ENCODE measurements at places on chromosomes 2 and 18.

- no peak for DNase-seq
Observed at GRCh38 chr2:8367833-8368232, 314.0 kb upstream of the ID2 start.

GRCh38 chr2:143160732-143161707 lies 31.8 kb downstream of the ARHGAP15 start:
- no peak for DNase-seq

GRCh38 chr2:138767101-138767500 lies 13.1 kb downstream of the NXPH2 start:
- DNase-seq, result no peak

DNA sequence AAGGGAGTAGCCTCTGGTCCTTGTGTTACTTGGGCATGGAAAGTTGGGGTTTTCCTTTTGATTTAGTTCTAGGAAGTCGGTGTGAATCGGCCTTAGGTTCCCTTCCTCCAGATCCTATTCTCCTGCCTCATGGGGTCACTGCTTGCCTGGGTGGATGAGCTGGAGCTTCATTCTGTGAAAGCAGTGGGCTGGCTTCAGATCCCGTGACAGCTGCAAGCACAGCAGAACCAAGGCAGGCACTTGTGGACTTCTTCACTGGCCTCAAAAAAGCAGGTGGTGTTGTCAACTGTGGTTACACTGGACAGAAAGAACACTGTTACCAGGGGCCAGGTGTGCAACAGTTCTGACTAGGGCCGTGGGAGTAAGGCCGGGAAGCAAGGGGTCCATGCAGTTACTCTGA lies 243.4 kb downstream of the LDLRAD4 start:
- no peak for DNase-seq

- no peak for DNase-seq
Observed at GRCh38 chr2:158917121-158917520, 51.3 kb upstream of the TANC1 start.

GRCh38 chr2:222057347-222058073 lies 241.3 kb downstream of the PAX3 start:
- DNase-seq, result no peak

GRCh38 chr18:31636387-31636786 lies 44.7 kb downstream of the TTR start:
- DNase-seq, result no peak

DNA sequence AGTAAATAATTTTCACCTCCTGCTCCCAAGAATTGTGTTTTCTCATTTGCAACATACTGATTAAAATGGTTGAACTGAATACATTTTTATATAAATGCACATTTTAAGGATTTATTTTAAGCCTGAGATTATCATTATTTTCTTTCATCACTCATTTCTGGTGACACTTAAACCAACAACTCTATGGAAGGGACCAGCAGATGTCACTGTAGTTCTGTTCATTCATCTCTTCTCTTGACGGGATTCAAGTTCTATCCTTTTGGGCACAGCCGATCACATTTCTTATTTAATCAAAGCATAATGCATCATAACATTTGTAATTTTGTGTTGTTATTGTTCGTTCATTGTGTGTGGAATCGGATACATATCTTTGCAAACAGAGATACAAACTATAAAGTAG lies 417.9 kb downstream of the HRH4 start:
- peak; percentile 33 for DNase-seq

DNA sequence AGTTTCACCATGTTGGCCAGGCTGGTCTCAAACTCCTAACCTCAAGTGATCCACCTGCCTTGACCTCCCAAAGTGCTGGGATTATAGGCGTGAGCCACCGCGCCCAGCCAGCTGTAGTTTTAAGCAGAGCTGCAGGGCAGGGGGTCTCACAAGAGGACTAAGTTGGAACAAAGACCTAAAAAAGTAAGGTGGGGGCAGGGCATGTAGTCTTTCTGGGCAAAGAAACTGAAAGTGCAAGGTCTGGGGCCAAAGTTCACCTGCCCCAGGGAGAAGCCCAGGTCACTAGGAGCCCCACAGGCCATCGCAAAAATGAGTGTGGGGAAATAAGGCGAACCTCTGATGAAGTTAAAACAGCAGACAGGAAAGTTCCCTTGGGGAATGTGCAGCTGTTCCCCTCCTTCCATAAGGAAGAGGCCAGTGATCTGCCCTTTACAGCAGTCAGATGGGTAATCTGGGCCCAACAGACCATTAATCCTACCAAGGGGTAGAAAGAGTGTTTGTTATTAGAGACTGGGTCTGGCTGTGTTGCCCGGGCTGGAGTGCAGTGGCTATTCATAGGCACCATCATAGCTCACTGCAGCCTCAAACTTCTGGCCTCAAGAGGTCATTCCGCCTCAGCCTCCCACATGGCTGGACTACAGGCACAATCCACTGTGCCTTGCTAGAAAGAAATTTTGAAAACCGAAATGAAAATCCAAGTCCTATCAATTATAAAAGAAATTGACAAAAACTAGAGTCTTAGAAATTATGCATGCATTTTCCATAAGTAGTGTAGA lies 2.8 kb downstream of the SCLY start:
- DNase-seq, result no peak

GRCh38 chr2:218363736-218364135 lies 7.1 kb downstream of the CATIP start:
- DNase-seq, result no peak

Measured in smooth muscle cell of the brain vasculature (primary cell).